ENCODE measurements at places on chromosomes 16 and 17.

DNA sequence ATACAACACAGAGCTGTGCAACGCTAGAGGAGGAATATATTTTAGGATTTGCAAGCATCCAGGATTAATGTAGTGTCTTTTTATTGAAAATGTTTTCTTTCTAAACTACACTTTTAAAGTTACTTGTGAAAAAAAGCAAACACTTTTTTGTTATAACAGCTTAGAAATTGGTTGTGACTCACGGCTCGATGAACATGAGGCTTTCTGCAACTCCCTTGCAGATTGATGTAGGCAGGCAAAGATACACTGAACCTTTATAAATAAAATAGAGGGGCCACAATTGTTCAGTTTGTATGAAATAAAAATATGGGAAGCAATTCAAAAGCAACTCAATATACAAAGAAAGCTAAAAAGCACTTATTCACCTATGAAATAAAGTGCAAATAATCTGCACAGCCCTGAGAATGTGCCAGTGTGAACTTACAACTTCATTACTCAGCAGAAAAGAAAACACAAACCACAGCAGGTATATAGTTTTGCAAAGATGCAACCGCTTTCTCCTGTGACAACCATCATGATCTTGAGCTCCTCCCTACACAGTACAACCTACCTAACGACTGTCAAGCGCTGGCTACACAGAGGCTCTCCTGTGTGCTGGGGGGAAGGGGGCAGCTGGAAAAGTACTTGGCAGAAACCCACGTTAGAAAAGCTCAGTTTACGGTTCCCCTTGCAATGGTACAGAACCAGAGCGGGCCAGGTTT lies 948 bp downstream of the LUC7L start:
- peak; percentile 24 for DNase-seq

- no peak for DNase-seq
Measured at GRCh38 chr16:4513881-4514280, 24.7 kb downstream of the CDIP1 start.

DNA sequence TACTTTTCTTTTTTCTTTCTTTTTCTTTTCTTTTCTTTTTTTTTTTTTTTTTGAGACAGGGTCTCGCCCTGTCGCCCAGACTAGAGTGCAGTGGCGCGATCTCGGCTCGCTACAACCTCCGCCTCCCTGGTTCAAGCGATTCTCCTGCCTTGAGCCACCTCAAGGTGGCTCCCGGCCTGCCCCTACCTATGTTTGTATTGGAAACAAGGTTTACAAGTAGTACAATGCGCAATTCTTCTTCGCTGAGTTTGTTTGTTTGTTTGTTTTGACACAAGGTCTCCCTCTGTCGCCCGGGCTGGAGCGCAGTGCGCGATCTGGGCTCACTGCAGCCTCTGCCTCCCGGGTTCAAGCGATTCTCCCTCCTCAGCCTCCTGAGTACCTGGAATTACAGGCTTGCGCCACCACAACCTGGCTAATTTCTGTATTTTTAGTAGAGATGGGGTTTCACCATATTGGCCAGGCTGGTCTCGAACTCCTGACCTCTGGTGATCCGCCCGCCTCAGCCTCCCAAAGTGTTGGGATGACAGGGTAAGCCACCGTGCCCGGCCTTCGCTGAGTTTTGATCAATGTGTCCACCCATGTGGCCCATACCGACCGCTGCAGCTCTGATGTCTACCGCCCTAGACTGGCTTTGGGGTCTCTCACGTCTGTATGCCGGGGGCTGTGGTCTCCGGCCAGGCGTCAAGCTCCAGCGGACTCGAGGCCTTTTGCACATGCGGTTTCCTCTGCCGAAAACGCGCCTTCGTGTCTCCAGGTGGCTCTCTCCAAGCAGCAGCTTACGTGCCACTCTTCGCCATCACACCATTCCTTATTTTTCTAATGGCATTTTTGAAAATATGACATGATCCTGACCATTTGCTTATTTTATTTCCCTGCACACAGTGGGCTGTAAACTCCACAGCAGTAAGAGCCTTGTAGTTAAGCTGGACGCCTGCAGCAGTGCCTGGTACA lies 1.1 kb upstream of the YBX2 start:
- no peak for DNase-seq

DNA sequence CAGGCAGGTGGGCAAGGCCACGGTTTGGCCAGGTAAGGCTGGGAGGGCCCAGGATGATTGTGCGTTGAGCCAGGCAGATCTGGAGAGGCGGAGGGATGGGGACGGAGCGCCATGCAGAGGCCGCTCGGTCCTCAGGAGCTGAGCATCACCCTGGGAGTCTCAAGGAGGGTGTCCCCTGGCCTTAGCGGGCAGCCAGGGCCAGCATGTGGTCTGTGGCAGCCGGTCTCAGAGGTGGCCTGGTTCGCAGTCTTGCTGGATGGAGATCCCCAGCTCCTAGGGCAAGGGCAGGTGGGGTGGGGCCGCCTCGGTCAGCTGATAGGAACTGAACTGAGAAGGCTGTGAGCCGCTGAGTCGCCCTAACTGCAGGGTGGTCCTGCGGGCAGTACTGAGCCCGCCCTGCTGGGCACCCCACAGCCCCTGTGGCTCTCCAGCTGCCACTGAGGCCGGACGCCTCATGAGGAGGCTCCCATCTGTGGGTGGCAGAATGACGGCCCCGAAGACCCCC lies 11.6 kb upstream of the CDH15 start:
- no peak for DNase-seq

- DNase-seq: no peak
Measured at GRCh38 chr17:68326681-68327080, 35.4 kb downstream of the ARSG start.

- DNase-seq: no peak
Measured at GRCh38 chr17:511001-511698, 158.5 kb upstream of the RPH3AL start.

DNA sequence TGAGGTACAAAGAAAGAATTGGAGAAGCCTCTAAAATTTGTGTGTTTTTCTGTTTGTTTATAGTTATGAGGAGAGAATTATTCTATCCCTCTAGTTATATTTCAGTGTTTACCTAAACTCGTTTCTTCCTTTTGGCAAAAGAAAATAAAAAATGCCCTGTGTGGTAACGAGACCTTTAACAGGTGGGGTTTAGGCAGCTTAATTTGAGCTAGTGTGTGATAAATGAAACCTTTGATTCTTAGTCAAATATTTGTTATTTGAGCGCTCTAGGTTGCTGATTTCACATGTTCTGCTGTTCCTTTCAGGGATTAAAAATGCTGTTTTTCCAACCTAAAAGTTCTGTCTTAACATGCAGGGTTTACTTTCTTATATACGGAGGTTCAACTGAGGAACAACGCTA lies 17.5 kb downstream of the ERCC4 start:
- DNase-seq: no peak

DNA sequence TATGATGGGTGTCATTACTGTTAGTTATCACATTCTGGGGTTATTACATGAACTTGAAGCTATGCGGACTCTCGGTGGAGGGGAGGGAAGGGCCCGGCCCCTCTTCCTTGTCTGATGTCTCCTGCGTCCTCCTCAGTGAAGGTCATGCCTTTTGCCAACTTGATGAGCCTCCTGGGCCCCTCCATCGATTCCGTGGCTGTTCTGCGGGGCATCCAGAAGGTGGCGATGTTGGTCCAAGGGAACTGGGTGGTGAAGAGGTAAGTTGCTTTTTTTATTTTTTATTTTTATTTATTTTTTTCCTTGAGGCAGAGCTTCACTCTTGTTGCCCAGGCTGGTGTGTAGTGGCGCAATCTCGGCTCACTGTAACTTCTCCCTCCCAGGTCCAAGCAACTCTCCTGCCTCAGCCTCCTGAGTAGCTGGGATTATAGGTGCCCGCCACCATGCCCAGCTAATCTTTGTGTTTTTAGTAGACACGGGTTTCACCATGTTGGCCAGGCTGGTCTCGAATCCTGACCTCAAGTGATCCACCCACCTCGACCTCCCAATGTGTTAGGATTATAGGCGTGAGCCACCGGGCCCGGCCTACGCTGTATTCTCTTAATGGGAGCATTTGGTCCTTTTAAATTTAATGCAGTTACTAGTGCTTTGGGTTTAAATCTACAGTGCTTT lies 21.6 kb downstream of the POLR3E start:
- no peak for DNase-seq

DNA sequence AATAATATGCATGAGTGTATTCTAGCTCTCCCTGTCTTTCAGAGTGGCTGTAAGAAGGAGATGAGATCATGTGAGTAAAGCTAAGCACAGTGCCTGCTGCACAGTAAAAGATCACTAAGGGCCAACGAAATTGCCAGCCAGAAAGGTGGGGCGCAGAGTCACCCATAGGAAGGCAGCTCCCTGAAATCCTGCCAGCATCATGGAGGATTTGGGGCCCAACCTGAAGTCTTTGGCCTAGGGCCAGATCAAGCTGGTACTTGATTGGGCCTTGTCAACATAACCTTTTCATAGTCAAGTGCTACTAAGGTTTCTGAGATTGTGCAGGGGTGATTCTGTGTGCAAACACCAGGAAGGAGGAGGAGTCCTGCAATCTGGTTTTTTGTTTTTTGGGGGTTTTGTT lies 16.5 kb downstream of the SCNN1B start:
- DNase-seq: peak; percentile 18

DNA sequence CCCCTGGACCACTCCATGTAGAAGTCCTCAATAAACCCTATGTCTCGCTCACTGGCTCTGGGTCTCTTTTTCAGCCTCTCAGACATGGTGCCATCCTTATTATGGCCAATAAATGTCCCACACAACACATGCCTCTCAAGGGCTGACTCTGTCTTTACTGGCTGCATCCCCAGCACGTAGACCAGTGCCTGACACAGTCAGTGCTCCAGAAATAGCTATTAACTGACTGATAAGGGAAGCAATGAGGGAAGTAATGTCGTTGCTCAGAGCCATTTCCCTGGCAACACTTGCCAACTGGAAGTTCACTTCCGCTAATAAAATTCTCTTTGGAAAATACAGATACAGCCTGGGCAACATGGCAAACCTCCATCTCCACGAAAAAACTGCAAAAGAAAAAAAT lies 19.1 kb upstream of the APOH start:
- no peak for DNase-seq

DNA sequence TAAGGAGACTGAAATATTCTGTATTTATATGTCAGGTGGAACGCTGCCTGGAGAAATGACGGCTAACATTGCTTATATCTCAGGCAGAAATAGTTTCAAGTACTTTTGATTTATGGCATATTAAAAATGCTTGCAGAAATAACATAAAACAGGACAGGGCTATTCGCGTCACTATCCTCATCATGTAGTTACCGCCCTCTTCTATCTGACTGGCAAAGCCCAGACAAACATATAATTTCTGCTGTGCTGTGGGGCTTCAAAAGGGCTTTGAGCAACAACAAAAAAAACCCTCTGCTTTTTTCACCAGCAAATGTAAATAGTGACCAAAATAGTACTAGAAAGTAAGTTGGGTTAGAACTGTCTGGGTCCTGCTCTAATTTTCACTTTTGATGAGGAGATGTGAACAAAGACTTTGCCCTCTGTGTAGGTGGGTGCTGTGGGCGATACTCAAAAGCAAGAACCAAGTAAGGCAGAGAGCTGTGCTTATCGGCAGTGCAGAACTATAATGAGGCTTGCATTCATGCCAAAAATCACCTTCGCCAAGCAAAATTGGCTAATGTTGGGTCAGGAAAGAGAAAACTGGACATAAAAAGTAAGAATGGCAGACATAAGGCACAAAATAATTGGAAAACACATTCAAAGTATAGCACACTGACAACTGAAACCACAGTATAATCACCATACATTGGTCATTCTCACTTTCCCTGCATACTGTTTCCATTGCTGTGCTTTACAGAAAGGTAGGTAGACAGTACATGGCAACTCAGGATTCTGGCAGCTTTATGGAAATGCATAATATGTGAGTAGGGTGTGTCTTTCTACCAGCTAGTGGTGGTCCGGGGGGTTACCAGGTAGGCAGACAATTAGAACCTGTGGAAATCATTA lies 151.2 kb upstream of the AXIN2 start:
- no peak for DNase-seq

DNA sequence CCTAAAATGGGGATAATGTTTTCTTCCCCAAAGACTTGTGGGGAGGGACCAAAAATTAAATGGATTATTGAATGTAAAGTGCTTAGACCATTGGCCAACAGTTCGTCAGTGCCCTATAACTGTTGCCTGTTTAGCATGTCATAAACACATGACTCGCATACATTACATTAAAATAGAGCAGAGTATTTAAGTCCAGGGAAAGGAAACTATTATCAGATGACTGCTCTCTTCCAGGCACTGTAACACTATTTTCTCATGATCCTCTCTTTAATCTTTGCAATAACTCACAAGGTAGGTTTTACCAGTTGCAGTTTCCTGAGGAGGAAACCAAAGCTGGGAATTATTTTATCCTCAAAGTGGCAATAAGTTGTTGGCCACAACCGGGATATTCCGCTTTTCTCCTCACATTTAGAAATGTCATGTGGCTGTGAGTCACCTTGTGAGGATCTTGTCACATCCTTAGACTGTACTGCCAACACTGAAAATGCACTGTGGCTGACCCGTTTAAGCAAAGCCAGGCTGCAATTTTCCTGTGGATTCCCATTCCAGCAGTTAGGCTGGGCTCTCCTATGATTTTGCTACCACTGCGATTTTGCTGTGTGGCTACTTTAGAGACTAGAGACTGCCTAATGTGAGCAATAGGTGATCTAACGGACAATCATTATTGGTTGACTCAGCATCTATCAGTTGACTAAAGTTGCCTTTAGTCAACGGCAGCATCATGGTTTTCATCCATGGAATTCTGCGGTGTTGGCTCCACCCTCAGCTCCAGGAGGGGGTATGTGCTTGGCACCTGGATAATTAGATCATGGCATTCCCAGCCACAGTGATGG lies 58.3 kb upstream of the DHX40 start:
- DNase-seq: no peak

DNA sequence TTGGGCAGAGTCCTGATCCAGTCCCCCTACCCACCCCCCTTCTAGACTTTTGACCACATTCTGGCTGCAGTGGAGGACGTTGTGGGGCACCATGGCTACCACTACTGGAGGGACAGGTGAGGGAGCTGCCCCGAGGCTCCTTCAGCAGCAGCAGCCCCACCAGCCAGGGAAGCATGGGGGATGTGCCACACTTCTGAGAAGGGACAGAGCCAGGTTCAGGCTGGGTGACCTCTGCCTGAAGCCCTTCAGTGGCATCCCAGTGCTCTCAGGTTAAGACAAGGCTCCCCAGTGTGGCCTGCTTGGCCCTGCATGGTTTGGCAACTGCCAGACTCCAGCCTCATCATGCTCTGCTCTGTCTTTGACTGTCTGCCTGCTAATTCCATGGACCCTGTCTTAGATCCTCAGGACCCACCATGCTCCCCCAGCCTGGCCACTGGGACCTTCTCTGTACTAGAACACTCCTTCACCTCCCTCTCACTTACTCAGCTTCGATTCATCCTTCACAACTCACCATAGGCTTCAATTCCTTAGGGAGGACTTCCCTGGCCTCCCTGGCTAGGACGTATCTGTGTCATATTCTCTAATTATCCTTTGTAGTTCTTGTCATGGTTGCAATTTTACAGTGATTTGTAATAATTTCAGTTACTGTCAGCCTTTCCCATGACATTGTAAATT lies 8.8 kb downstream of the SLC9A5 start:
- no peak for DNase-seq

DNA sequence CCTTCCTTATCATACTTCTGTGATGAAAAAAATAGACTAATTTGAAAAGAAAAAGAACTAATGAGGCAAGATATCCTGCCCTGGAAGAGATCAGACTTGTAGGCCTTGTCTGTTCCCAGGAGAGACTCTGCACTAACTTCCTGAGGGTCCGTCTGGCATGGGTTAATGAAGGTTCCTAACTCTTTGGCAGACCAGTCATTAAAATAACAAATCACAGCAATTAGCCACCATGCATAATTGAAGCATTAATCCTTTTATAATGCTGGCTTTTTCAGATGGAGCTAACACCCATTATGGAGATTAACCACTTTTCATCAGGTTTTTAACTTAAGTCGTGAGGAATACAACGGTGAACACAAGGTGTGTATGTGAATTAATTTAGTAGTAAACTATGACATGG lies 10.4 kb upstream of the KRT10 start:
- no peak for DNase-seq

Measured in tongue (tissue), 3 donors.